LoVo (cell line): ENCODE measurements at places on chromosomes 6 and 20.

DNA sequence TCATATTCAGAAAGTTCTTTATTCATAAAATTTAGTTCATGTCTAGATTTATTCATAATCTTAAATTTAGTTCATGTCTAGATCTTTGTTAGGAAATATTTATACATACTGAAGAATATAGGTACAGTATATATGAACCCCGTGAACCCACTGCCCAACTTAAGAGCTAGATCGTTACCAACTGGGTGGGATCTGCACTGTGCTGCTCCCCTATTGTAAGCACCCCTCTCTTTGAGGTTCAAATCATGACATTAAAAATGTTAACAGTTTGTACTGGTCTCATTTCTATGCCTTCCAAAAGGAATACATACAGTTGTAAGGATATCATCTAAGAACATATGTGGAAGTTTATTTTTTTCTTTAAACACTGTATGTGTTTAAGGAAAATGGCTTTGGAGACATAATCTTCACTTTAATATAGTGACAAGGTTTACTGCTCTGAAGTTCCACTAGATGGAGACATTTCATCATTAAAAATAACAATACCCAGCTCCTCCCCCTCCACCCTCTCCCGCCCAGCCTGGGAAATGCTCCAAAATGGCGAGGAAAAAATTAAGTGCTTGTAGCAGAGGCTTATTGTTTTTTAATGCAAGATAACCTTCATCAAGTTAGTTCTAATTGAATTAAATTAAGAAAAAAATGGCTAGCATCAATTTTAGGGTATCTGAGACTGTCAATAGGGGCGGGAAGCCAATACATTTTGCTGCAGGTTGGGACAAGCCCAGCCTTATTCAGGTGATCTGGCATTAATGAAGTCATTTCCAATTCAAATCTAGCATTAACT lies 104.1 kb upstream of the TRAF3IP2 start:
- peak; percentile 83 for DNase-seq

GRCh38 chr20:63425846-63426485 lies 46.5 kb downstream of the KCNQ2 start:
- no peak for DNase-seq

DNA sequence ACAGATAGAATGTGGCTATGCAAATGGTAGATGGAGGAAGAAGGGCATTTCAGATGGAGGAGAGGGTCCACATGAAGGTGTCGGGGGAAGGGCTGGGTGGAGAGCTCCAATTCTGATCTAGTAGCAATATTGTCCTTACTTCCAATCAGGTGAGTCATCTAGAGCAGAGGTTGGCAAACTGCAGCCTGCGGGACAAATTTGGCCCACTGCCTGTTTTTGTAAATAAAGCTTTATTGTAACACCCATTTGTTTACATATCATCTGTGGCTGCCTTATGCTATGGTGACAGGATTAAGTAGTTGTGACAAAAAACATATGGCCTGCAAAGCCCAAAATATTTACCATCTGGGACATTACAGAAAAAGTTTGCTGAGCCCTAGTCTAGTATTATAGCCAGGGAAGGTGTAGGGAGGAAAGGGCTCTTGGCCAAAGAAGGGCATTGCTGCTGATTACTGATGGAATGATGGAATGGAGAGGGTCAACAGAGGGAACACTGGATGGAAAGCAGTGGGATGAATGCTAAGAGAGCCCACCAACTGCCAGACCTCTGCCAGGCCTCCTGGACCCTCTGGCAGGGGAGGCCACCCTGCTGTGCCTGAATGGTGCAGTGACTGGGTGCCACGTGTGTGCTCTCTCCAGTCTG lies 79.8 kb downstream of the SLC22A23 start:
- DNase-seq: no peak

DNA sequence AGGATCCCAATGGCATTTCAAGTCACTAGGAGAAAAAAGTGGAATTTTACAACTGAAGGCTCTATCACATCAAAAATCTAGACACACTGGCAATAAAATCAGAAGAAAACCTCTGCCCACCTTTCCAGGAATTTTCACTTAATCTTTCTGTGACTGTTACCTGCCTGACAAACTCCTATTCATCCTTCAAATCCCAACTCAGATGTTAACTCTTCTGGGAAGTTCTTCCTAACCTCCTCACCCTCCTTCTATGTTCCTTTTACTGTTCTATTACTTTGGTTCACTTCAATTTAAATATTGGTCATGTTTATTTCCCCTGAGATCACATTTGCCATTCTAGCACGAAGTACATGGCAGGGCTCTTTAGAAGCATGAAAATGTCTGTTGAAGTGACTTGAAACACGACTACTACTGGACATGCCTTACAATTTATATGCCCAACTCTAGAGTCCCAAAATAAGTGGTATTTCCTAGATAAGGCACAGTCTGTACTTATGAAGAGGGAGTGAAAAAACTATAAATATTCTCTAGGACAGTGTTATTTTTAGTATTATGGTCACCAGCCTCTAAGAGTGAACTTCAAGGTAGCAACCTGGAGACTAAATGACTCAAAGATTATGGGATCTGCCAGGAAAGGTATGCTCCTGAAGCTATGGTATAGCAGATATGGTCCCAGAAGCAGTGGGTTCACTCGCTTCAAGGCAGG lies 17.1 kb downstream of the CHD6 start:
- no peak for DNase-seq

- DNase-seq: no peak
Measured at GRCh38 chr6:23561732-23562131, 564.3 kb upstream of the NRSN1 start.

DNA sequence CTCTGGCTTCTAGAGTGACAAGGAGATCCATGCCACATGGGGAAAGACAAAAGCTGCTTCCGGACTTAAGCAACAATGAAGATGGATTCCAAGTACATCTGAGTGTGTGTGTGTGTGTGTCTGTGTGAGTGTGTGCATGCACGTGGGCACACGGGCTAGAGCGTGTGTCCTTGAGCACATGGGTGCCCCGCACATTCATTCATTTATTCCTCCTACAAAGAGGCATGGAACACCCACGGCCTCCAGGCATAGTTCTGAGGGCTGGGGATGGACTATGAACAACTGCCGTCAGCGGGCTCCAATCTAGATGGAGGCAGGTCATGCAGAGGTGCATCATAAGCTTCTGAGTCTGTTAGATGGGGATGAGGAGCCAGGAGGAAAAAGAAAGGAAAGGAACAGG lies 49.1 kb downstream of the GRM4 start:
- DNase-seq: no peak

- peak; percentile 68 for DNase-seq
Measured at GRCh38 chr20:47181056-47181862, 175.2 kb downstream of the ZMYND8 start.

GRCh38 chr6:46776070-46776712 lies 17.0 kb upstream of the MEP1A start:
- DNase-seq: no peak

GRCh38 chr20:5085380-5085779 lies 34.4 kb downstream of the PCNA start:
- DNase-seq: no peak

- DNase-seq: no peak
Measured at GRCh38 chr20:23541776-23542175, 26.5 kb downstream of the CST9L start.

DNA sequence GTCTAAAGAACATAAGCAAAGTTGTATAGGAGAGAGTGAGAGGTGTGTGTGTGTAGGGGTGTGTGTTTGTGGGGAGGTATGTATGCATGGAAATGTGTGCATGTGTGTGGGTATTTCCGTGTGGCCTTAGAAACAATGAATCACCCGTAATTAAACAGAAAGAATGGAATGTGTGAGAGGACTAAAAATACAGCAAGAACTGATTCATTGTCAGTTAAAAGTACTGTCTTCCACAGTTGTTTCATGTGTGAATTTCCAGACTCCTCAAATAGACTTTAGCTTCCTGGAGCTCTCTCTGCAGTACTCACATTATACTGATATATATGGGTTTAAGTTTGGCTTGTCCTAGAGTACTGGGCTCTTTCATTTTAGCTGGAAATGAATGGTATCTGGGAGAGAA lies 145.7 kb downstream of the RIMS1 start:
- no peak for DNase-seq

GRCh38 chr6:123802351-123802696 lies 1.3 kb upstream of the NKAIN2 start:
- no peak for DNase-seq

DNA sequence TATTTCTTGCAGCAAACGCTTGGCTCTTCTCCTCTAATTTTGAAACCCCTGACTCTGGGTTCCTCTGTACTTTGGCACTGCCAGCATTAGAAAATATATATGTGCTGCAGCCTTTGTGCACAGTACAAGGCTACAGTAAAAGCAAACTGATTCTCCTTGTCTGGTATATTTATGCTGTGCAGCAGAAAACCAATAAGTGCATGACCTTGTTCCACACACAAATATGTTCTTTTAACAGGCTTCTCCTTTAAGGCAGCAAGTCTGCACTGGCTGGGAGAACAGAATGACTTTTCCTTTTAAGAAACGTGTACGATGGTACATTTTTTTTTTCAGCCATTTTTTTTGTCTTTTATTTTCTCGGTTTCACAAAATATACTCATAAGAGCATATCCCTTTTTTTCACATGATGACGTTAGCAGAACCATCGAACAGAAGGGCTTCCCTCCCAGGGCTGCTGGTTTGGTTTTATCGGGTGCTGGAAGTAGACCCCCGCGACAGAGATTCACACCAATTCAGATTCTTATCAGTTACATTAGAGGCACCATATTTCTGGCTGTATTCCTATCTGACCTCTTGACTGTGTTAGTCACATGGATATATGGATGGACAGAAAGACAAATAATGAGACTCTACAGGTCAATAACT lies 129.9 kb upstream of the ARID1B start:
- no peak for DNase-seq

DNA sequence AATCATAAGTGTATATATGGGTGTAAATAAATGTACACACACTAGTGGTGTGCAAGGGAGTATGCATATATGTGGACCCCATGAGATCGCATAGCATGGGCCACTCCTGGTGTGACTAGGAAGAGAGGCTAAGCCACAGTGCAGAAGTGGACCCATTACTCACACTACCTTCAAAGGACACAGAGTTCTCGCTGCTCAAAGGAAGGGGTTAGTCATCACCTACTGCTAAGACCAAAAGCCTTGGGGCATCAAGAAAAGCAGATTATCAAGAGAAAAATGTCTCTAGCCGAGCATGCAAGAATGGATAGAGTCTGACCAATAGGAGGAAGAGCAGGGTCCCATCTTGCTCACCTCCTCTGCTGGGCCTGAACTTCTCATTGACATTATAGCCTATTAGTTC lies 195.5 kb downstream of the MAFB start:
- DNase-seq: no peak
